ENCODE measurements at places on chromosomes 11 and 22.

DNA sequence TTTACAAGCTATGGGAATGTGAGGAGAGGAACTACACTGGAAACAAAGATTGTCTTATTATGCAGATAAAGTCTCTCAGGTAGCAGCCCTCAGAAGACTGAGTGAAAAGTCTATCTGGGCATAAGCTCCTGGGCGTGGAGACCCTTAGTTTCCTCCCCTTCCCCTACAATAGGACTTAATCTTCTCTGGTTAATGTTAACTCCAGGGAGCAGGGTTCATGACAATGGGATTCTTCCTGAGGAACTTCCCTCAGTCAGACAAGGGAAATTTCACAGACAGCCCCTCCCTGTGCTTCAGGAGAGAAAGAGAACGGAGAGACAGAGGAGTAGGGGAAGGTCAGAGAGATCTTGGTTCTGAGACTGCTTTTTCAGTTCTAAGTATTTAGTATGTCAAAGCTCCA lies 1428.6 kb downstream of the LRRC4C start:
- no peak for DNase-seq

GRCh38 chr11:116518141-116518540 lies 254.6 kb downstream of the BUD13 start:
- no peak for DNase-seq

DNA sequence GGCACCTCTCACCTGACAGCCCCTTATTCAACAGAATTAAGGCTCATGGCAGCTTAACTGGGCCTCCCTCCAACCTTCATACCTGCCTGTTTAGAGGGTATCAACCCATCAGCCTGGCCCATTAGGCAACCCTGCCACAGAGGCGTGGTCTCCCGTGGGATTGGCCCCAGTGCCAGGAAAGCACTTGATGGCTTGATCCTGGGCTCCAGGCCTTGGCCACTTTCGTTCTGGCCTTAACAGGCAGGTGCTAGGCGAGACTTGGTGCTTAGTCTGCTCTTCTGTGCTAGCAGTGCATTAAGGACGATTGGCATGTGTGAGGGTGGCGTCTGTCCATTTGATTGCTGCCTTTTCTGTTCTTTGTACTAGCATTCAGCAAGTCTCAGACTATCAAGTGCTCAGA lies 75.2 kb downstream of the CABIN1 start:
- DNase-seq, result no peak

- DNase-seq, result no peak
Measured at GRCh38 chr11:14972581-14973495, 687 bp upstream of the CALCA start.

DNA sequence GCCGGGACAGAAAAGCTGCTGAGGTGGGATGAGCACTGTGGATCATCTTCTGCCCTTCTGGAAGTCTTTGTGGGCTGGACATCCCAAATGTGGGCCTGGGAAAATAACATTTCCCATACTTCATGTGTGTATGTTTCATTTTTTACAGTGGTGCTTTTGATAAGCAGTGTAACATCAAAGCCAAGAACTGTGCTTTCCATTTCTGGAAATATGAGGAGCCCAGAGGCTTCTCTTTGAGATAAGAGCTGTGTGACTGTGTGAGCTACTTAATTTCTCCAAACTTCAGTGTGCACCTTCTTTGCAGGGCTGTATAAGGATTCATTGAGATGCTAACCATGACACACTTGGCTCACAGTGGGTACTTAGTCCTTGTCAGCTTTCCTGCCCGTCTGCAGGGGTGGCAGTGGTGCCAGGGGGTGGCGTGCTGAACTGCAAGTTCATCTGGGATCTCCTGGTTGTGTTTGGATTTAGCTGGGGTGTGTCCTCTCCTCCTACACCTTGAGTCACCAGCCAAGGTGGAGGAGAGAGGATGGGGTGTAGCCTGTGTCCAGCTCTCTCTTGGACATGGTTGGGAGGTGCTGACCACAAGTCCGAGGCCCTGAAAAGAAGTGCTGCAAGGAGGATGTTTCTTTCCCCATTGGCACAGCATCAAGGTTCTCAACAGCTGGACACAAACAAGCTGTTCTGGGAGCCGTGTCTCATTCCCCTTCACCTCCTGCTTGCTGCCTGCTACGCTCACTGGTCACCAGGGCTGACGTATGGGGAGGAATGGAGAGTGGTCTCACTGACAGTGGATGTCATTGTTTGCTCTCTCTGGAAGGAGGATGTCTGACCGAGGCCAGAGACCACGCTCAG lies 139.4 kb downstream of the TEAD1 start:
- no peak for DNase-seq

- no peak for DNase-seq
Measured at GRCh38 chr11:45267052-45267451, 19.1 kb downstream of the SYT13 start.

- no peak for DNase-seq
Measured at GRCh38 chr22:17724241-17724640, 50.0 kb downstream of the BID start.

DNA sequence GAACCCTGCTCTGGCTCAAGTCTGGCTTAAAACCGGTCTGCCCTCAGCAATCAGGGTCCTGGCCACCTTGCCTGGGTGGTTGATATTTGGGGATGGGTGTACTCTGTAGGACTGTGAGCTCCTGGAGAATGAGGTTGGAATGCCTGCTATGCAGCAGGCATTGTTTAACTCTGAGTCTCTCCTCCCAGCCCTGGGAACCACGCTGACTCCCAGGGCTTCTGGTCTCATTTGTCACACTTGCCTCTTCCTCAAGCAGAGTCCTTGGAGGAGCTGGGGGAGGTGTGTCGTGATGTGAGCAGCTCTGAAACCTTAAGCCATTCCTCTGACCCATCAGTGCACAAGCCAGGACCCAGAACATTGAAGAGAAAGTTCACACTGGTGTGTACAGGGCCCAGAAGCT lies 340.1 kb downstream of the MN1 start:
- no peak for DNase-seq

GRCh38 chr11:122155765-122156527 lies 39.9 kb upstream of the BLID start:
- no peak for DNase-seq

- no peak for DNase-seq
Measured at GRCh38 chr22:41517172-41518047, 26.9 kb downstream of the POLR3H start.

- no peak for DNase-seq
Measured at GRCh38 chr11:22898036-22898435, 37.8 kb upstream of the CCDC179 start.

All from GM12891 (cell line).